ENCODE measurements at places on chromosomes 5 and 9.

DNA sequence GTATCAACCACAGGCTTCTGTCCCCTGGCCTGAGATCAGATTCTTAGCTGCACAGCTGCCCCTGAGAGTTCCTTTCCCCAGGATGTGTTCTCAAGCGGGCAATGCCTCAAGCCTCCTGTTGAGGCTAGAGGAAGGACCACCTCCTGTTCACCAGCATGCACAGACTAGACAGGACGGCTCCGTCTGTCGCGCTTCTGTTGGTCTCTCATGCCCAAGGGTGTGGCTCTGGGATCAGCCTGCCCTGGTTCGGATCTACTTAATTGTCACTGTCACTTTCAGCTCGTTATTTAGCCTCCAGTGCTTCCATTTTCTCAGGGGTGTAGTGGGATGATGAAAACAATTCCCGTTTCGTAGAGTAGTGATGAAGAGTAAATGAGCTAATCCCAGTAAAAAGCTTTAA is 103.1 kb downstream of the KCNIP1 start:
- DNase-seq: no peak

DNA sequence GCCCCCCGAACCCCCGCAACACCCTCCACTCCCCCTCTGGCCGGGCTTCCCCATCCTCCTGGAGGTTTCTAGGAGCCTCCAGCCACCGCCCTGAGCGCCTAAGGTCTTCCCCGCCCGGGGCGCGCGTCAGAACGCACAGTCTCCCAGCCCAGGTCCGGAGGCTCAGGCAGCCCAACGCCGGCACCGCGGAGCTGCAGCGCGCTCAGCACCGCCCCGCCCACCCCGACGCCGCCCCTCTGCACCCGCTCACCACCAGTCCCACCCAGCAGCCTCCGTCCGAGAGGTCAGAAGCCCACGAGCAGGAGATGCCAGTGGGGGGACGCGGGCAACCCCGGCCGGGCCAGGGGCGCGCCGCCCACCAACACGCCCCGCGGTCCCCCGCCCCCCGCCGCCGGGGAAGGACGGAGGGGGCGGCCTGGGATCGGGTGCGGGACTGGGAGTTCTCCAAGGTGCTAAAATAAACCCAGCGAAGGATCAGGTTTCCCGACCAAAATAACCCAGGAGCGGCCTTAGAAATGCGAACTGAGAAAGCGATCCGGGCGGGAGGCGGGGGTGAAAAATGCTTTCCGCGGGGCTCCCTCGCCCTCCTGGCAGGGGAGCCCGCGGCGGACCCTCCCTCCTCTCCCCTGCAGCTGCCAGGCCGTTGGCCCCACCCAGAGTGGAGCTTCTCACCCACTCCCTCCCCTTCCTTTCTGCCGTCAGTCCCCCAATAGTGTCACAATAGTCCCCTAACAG is 6.5 kb upstream of the FAM78A start:
- no peak for DNase-seq

DNA sequence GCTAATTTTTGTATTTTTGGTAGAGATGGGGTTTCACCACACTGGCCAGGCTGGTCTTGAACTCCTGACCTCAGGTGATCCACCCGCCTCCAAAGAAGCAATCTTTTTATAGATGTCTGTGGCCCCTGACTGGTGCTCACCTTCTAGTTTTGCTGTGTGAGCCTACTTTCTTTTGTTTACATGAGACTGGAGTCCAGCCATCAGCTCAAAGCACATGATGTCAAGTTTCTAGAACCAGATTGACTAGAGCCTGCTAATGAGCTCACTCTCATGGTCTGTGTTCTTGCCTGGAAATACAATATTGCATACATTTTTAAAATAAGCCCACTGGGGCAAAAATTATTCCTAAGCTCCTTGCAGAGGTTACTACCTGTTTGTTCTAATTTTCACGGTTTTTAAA is 102.9 kb upstream of the PIK3R1 start:
- no peak for DNase-seq

- DNase-seq: no peak
Measured at GRCh38 chr9:34989946-34990635, 546 bp downstream of the DNAJB5 start.

GRCh38 chr9:34995670-34996060 is 6.1 kb downstream of the DNAJB5 start:
- no peak for DNase-seq

GRCh38 chr5:58871648-58872242 is 288.9 kb downstream of the RAB3C start:
- DNase-seq: peak; percentile 64

DNA sequence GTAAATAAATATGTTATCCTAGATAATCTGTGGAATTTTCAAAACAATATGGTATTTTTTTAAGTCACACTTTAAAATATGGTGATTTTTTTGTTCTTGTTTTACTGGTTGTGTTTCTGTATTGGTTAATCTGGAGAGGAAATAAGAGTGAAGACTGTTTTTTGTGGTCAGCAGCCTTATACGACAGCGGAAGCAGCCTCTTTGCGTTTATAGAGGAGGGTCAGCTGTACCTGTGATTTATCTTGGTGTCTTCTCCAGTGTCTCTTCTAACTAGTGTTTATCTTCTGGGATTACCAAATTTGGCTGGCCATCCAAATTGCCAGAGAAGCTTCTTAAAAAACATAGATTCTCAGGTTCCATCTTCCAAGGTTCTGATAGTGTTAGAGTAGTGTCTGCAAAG is 58.7 kb downstream of the ICE1 start:
- DNase-seq: no peak

DNA sequence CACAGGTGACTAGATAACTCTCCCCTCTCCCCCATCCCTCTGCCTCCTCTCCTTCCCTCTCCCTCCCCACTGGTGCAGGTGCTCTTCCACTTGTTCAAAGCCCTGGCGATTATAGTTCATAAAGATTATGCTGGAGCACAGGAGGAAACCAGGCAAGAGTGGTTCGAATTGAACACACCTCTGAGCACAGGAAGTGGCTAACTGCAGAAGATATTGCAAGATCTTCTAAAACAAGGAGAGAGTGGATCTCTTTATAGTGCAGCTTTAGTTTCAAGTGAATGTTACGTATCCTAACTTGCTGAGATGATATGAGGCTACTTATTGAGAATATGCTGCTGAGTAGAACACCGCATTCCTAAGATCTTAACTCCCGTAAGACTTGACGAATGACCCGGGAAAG is 178.4 kb downstream of the GOLPH3 start:
- no peak for DNase-seq

GRCh38 chr9:93003552-93004407 is 54.7 kb upstream of the SUSD3 start:
- peak; percentile 71 for DNase-seq

- DNase-seq: no peak
Measured at GRCh38 chr5:1465117-1465516, 19.9 kb upstream of the SLC6A3 start.

DNA sequence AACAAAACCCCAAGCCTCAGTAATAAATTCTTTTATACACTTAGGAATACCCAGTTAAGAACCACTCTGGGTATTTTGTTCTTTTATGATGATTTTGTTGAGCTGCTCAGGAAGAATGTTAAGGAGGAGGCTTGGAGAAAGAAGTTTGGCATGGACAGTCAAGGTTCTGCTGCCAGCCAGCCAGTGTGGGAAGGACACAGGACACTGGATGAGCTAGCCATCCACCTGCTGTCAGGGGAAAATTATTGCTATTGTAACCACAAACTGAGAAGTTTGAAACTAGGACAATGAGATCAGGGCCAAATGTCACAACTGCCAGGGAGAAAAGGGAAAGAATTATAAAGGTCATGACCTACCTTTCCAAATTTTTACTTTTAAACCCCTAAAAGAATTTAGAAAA is 25.9 kb upstream of the ADAMTSL1 start:
- no peak for DNase-seq

- DNase-seq: no peak
Measured at GRCh38 chr5:1002836-1003235, 5.8 kb upstream of the NKD2 start.

DNA sequence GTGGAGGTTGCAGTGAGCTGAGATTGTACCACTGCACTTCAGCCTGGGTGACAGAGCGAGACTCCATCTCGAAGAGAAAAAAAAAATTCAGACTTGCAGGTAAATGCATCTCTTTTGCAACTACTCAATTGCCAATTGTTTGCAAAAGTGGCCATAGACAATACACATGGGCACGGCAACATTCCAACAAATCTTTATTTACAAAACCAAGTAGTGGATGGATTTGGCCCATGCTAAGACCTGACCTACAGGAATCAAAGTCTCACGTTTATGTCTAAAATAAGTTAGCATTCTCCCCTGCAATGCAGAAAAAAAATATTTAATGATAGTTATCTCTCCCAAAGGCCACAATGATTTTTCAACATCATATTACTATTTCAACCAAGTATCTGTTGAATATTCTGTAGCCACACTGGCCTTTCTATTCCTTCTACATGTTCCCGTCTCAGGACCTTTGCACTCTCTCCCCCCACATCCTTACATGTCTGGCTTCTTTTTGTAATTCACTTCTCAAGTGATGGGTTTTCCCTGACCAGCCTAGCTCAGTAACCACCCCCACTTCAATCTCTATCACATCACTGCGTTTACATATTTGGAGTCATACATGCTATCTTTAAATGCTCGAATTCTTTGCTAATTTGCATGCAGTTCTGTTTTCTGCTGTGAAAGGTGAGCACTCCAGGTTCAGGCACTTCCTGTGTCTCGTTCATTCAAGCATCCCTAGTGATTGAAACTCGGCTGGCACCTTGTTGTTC is 54.2 kb downstream of the FNBP1 start:
- no peak for DNase-seq

- no peak for DNase-seq
Measured at GRCh38 chr9:27548055-27548741, 18.6 kb upstream of the MOB3B start.

GRCh38 chr5:19917588-19918122 is 70.3 kb downstream of the CDH18 start:
- DNase-seq: no peak

GRCh38 chr5:135030123-135030955 is 3.7 kb downstream of the PITX1 start:
- DNase-seq: no peak

- no peak for DNase-seq
Measured at GRCh38 chr5:179427032-179427675, 81.9 kb upstream of the ADAMTS2 start.

GRCh38 chr9:1207686-1208085 is 157.5 kb downstream of the DMRT2 start:
- no peak for DNase-seq

DNA sequence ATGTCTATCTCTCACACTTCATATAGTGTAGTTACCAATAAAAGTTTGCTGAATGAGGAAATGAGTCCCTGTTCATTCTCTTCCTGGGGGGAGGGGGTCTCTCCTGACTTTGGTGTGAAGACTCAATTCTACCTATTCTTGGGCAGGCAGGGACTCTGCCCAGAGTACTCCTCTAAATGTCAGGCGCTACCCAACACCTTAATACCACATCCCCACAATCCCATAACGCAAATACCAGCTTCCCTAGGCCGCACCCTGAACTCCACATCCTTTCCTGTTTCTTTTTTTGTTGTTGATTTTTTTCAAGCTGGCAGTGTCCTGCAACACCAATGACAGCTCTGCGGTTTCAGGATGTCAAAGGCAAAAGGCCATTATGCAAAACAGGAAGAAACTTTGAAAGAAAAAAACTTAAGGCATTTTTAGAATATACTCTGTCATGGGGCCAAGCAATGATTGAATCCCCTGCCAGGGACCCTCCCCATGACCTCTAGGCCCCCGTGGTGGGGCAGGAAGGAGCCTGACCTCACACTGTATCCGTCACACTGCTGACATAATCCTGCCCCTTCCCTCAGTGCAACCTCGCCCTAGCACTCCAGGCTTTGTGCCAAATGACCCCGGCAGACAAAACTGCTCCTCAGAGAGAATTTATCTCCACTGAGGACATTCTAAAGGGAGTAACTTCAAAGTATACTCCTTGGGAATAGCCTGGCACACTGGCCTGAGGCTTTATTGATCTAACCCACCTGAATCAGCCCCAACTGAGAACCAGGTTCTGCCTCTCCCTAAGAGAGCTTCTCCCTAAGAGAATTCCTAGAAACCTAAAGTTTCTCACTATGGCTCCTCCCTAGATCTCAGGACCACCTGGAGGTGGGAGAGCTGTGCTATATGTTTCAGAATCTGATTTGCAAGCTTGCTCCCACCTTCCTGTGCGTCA is 8.0 kb downstream of the B4GALT1 start:
- DNase-seq: no peak

DNA sequence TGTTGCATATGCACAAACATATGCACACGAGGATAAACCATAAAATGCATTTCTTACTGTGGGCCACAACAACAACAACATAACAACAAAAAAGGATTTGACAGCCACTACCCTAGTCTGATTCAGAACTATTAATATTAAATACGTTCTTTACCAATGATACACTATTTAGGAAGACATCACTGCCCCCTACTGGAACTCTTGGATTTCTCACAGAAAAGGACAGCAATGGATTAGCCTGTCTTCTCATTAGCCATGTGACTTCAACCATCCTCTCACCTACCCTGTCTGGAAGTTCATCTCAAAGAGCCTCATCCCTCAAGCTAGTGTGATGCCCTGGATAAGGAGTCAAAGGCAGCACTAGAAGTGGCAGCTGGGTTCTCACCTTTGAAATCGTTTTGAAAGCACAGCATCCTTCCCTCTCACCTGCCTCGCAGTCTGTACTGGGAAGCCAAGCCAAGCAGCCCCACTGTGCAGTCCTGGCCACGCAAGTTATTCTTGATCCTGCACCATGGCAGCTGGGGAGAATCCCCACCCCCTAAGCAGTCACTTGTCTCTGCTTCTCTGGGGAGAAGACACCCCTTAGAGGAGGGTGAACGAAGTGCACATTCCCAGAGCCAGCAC is 64.6 kb downstream of the SH3TC2 start:
- peak; percentile 70 for DNase-seq

DNA sequence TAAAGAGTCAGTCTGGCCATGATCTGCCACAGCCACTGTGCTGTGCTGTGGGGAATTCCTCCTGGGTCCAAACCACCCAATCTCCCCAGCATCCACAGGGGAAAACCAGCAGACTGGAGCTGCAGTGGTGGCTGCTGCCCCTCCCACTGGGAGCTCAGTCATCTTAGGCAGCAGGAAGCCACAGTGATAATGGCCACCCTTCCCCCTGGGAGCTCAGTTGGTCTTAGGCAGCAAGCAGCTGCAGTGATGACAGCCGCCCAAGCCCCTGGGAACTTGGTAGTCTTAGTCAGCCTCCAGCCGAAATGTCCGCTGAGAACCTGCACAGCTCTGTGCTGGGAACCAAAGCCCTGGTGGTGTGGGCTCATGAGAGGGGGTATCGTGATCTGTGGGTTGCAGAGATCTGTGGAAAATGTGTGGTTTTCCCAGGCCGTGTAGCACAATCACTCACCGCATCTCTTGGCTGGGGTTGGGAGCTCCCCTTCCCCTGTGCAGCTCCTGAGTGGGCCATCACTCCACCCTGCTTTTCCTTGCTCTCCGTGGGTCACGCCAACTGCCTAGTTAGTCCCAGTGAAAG is 38.4 kb upstream of the SMIM15 start:
- no peak for DNase-seq

DNA sequence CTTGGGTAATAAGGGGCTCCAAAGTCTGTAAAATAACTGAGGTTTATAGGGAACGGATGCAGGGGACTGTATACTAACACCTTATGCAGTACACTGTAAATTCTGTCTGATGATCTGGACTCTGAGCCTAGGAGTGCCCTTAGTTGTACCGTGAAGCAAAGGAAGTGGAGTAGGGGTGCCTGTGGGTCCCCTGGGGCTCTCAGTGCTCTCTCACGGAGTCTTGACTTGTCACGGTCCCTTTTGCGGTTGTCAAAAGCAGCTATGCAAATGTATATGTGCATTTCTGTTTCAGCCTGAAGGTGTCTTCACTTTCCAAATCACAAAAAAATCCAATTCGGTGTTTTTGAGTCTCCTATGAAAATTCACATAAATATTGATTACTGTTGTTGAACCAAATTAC is 17.8 kb downstream of the DMRT1 start:
- DNase-seq: no peak

GRCh38 chr9:133528001-133528875 is 3.5 kb upstream of the MYMK start:
- no peak for DNase-seq

Measured in NCI-H460 (cell line).